ENCODE measurements at places on chromosomes 4 and X.

- DNase-seq, result no peak
These were observed 134.9 kb upstream of the VEGFC start for GRCh38 chr4:176927664-176928063.

DNA sequence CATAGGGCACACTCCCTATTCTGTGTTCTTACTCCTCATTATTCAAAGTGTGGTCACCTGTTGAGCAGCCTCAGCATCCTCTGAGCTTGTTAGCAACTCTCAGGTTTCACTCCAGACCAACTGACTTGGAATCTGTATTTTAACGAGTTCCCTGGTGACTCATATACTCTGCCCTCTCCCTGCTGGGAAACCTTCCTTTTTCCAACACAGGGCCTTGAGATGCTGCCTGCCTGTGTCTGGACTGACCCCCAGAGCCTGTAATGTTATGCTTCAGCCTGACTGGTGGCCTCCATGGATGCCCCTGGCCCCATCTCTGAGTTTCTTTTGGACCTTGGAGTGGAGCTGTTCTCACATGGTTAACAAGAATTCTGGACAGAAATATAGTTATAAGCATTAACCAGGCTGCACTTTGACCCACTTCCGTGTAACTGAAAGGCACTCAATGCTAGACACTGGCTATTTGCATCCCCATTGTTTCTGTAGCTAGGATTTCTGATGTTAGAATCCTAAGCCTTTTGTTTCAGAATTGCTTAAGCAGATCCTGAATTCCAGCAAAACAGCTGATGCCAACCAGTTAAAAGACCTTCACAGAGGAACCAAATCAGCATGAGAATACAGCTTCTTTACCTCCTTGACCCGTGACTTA is 262.6 kb downstream of the STIM2 start:
- peak; percentile 95 for DNase-seq

- no peak for DNase-seq
These were observed 373.6 kb downstream of the MAPK10 start for GRCh38 chr4:85986266-85986665.

- DNase-seq, result no peak
These were observed 18.2 kb upstream of the RHOH start for GRCh38 chr4:40178672-40179071.

DNA sequence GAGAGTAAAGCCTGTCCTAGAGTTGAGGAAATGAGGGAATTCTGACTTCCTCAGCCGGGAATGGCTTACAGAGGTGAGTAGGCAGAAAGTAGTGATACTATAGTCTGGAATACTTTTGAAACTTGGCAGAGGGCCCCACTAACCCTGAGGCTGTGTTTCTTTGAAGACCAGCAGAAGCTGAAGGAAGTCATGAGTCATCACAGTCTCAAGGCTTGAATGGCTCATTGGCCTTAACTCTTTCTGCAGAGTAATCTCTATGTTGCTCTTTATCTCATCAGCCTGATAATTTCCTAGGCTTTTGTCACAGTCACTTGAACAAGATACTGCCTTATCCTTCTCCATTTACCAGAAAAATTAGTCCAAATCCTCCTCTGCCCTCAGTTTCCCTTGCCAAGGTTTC is 80.8 kb downstream of the ANKRD50 start:
- peak; percentile 25 for DNase-seq

DNA sequence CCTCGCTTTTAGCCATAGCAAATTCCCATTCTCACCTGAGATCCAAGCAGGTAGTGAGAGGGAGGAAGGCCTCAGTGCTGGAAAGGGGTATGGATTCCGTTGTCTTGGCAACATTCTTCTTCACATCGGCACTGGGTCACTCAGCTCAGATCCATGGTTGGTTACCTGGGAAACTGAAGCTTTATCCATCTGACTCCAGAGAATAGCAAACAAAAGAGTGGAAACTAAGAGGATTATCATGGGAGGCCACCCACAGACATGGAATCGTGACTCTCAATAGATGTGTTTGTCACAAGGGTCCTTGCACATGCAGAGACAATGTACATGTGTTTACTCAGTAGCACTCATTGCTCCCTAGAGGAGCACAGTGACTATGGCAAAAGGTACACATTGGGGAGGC is 81.0 kb downstream of the MAGED4 start:
- no peak for DNase-seq

DNA sequence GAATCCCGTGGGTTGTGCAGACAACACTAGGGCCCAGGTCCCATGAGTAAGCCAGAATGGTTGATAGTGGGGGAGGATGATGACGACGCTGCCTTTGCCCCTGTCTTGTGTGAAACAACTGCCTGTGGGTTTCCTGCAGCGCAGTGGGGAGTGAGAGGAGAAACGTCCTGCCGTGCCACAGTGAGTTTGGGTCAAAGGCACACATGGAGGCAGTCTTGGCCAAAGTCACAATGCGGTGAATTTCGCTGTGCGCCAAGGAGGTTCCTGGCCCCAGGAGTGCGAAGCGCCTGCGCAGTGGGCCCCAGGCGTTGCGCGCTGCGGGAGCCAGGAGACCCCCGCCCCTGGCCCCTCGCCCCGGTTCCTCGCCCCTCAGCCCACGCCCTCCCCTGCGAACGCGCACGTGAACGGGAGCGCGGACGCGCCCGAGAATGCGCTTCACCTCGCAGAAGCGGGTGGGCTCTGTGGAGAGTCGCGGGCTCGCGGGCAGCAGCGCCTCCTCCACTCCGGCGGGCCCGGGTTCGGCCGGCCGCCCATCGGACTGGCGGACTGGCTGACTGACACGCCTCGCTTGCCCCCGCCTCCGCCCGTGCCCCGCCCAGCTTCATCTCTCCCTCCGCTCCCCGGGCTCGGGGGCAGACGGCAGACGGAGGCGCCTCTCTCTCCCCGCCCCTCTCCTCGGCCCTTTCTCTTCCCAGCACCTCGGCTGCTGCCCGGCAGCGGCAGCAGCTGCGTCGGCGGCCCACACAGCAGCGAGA is at the start of gene NUDT10:
NUDT10 (plus strand) TSS at position 635 of the 755 bp plus-strand sequence. CDS start 144 bp downstream, outside the sequence.
- DNase-seq, result peak; percentile 83

DNA sequence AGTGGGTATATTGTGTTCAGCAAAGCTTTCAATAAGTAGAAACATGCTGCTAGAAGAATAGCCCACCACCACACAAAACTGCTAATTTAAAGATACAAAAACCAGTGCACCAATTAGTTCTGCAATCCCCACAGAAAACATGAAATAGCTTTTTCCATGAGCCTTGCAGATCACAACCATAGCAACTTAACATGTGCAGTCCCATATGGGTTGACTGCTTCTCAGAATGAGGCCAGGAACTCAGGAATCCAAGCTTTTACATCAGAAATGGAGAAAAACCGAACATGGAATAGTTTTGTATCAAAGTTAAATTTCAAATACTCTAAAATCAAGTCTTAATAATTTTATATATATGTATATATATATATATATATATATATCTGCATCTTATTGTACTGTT is 66.6 kb upstream of the IQCM start:
- no peak for DNase-seq

GRCh38 chr4:124037236-124037635 is 640.6 kb downstream of the SPRY1 start:
- no peak for DNase-seq

GRCh38 chrX:71393919-71394318 is 27.8 kb downstream of the TAF1 start:
- no peak for DNase-seq

GRCh38 chr4:87823724-87824123 is 9.0 kb upstream of the MEPE start:
- no peak for DNase-seq

GRCh38 chrX:155070663-155070974 is 317 bp downstream of the CMC4 start:
- no peak for DNase-seq

DNA sequence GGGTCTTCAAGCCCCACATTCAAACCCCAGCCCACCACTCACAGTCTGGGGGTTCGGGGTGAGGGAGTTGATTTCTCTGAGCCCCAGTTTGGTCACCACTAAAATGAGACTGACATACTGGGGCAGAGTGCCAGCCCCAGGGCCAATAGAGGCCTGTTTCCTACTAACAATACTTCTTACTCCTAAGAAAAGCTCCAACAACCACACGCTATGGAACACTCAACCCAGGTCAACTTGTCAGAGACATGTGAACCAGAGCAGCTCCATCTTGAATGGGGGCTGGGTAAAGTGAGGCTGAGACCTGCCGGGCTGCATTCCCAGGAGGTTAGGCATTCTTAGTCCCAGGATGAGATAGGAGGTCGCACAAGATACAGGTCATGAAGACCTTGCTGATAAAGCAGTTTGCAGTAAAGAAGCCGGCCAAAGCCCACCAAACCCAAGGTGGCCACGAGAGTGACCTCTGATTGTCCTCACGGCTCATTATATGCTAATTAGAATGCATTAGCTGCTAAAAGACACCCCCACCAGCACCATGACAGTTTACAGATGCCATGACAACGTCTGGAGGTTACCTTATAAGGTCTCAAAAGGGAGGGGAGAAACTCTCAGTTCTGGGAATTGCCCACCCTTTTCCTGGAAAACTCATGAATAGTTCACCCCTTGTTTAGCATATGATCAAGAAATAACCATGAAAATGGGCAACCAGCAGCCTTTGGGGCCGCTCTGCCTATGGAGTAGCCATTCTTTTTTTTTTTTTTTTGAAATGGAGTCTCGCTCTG is 26.6 kb upstream of the HTRA3 start:
- no peak for DNase-seq

DNA sequence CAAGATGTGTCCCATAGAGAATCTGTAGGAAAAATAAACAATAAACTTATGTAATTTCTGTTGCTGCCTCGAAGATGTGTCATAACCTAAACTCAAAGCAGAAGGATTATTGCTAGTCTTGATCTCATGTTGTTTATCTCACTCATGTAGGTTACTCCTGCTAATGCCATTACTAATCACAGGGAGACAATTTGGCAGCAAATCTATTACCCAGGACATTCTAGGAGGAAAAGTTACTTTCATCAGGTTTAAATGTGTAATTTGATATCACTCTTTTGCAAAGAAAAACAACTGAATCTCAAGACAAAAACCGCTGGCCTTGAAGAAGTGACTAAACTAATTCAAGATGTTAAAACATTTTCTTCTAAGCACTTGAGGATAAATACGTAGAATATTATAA is 34.0 kb downstream of the LDOC1 start:
- DNase-seq, result no peak

GRCh38 chr4:164413743-164414142 is 340.2 kb upstream of the SMIM31 start:
- DNase-seq, result no peak

DNA sequence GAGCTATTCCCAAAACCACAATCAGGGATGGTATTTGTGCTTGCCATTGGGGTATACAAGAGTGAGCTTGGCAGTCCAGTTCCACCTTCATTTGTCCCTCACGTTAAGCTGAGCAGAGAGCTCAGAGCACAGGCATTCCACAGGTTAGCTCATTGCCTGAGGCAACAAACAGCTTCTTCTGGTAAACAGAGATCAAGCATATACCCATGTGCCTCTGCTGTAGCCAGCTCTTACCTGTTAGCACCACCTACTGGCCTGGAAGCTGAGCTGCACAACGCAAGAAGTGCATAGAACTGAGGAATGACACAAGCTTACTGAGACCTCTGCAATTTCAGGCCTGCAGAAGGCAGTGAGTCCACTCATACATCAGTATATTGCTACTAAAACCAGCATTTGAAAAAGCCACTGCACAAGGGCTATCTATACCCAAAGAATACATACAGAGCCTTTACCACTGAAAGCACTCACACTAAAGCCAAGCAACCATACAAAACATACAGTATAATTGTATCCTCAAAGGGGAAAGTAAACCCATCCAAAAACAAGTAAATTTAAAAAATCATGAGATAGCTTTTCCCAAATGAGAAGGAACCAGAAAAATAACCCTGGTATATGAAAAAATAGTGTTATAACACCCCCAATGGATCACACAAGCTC is 258.3 kb upstream of the GABRA2 start:
- peak; percentile 64 for DNase-seq

DNA sequence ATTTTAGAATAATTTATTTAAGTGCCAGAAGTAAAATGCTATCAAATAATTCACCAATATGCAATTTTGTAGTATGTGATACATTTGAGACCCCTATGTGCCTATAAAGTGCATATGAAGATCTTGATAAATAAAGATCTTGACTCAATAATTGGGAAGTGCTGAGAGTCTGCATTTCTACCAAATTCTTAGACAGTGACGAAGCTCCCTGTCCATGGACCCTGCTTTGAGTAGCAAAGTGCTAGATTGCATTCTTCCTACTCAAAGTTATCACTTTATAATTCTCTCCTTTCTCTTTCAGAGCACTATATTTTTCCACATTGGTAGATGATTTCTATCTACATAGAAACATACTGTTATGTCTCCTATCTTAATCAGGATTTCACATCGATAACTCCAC is 1393.9 kb downstream of the ARAP2 start:
- DNase-seq, result no peak

DNA sequence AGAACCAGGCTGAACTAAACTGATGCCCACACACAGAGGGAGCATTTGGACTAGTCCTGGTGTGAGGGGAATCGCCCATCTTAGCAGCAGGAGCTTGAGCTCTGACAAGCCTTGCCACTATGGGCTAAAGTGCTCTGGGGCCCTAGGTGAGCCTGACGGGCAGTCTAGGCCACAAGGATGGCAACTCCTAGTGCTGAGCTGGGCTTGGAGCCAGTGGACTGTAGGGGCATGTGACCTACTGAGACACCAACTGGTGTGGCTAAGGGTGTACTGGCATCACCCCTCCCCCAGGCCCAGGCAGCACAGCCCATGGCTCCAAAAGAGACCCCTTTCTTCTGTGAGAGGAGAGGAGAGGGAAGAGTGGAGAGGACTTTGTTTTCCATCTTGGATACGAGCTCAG is 14.5 kb downstream of the CENPU start:
- no peak for DNase-seq

- peak; percentile 66 for DNase-seq
These were observed 97.8 kb downstream of the WFS1 start for GRCh38 chr4:6367371-6367851.

DNA sequence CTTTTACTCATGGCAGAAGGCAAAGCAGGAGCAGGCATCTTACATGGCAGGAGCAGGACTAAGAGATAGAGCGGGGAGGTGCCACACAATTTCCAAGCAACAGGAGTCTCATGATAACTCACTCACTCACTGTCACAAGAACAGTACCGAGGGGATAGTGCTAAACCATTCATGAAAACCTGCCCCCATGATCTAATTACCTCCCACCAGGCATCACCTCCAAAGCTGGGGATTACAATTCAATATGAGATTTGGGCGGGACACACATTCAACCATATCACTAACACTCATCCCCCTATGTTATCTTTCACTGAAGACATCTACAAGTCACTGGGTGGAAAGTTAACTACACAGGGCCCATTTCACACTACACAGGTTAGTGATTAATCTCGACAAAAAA is 25.4 kb upstream of the GLRB start:
- DNase-seq, result no peak

- peak; percentile 93 for DNase-seq
These were observed 63.3 kb downstream of the TBC1D14 start for GRCh38 chr4:6972911-6973310.

DNA sequence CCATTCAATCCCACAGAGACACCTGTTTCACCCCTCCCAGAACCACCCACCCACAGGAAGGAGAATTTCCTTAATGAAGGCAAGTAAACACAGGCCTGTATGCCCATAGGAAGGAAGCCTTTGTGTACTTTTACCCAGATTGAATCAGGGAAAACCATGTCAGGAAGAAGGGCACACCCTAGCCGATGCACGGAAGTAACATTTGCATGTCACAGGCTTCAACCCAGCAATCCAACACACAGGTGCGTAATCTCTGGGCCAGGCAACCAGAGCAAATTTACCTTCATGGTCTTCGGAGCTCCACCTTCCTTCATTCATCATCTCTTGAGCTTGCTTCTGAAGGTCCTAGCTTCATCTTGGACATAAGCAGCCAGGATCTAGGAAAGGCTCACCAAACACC is 206.3 kb downstream of the SHROOM3 start:
- no peak for DNase-seq
